Stimulated activated CD4-positive, alpha-beta T cell treated with anti-CD3 and anti-CD28 coated beads, Interleukin-4, amount 100 ng/mL, for 48 hours (primary cell): ENCODE measurements at places on chromosomes 16 and 17.

DNA sequence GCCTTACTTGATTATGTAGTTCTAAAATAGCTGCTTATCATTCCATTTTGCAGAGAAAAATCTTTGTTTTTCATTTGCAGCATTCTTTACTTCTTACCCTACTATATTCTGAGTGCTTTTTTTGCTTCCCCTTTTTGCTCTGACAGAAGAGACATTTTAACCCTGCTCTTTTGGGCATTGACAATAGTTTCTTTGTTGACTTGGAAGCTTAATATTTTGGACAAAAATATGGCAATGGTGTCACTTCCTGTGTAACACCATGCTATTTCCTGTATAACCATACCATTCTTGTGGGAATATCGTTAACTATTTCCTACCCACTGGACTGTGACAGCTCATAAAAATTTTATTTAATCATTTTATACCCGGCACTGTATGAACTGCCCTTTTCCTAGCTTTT, 747.1 kb downstream of the CDH8 start:
- no peak for DNase-seq

GRCh38 chr17:3385869-3386816, at the start of gene OR3A2:
Gene OR3A2 (minus strand): TSS chr17:3386308.
- peak; percentile 28 for DNase-seq

- no peak for DNase-seq
Observed at GRCh38 chr17:65183736-65184135, 46.6 kb downstream of the RGS9 start.

DNA sequence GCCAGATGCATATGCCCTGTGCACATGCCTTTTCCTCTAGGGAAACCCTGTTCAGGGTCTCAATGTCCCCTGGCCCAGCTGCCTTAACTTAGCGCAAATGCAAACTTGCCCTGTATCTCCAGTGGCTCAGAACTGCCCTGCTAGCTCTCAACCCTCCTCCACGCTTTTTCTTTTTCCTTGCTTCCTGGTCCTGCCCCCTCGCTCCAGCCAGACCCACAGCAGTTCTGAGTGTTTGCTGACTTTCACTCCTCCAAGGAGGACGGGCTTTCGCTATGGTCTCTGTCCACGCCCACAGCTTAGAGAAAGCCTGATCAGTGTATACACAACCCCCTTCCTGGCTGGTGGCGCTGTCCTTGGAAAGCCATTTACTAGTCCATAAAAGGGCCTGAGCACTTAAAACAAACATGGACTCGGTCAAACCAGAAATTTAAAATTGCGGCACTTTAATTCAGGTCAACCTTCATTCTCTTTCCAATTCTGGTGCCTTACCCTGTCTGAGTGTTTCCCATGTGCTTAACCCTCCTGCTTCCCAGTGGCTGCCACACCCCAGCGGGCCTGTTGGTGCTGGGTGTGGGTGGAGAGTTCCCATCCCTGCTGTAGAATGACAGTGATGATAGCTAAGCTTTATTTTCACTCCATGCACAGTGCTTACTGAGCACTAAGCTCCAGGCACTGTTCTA, 15.6 kb upstream of the TMEM98 start:
- no peak for DNase-seq

- no peak for DNase-seq
Observed at GRCh38 chr17:64145375-64145750, 15.4 kb upstream of the ERN1 start.
